ENCODE measurements at places on chromosomes 5 and 9. TPM values are rescaled to one million over a fixed set of nuclear protein-coding genes. Genes with fewer than 3 reads are reported as not detected.

The PRUNE2 gene
- 5.6 TPM for total RNA-seq

The EQTN gene
- total RNA-seq: 0.34 TPM

- no peak for DNase-seq
Observed at GRCh38 chr9:81537964-81538363, 151.4 kb downstream of the TLE1 start.

GRCh38 chr9:123278361-123278760 is 10.0 kb upstream of the STRBP start:
- no peak for DNase-seq

GRCh38 chr5:87746341-87746740 is 333.6 kb upstream of the CCNH start:
- DNase-seq: no peak

GRCh38 chr5:168683247-168683926 is 104.2 kb upstream of the PANK3 start:
- DNase-seq: no peak

DNA sequence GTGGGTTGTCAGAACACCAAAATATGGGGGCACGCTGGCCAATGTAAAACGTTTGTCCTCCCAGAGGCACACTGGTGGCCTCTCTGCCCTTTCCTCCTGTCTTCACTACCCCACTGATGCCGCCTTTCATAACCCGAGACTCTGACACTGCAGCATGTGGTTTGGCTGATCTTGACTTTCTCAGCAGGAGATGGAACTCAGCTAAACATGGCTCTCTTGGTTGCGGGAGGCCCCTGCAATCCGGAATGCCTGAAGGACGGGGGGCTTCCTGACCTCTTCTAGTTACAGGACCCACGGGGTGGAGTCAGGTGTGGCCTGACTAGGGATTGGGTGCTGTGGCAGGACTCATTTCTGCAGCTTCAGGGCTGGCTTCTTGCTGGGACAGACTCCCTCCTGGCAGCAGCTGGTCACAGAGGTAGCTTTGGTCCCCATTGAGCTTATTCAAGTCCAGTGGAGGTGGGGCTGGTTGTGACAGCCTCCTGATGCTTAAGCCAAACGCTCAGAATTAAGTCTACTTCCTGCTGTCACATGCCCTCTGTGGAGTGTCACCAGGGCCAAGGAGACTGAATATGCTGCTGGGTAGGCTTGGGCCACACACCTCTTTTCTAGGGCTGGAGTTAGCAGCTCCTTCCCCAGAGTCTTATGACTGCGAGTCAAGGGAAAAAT is 44.2 kb downstream of the NXNL2 start:
- DNase-seq: no peak

DNA sequence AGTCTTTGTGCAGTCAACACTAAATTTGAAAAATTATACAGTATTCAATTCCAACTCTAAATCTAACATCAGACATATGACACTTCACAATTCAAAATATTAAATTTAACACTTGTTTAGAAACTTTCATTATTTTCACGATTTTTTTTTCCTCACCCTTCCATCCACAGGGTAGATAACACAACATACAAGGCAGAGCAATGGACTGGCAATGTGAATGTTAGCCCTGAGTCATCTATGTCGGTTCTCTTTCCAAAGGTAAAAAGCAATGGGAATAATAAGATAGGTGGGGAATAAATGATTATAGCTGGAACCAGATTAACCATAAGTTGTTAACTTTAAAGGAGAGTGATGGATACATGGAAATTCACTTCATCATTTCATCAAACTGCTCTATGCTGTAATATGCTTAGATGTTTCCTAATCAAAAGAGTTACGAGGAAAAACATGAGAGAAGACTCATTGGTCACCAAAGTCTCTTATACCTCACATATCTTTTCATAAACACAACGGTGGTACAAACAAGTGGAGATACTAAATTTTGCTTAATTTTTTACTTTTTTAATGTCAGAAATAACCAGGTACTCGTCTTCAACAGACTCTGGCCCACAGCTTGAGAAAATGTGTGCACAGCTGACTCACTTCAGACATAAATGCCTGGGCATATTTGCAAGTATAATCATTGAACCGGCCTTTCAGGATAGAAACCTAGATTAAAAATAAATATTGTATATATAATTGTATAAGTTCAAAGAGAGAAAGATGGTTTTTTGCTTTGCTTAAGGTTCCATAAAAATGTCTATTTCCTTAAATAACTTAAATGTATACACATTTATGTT is 23.0 kb downstream of the RFX3 start:
- no peak for DNase-seq

DNA sequence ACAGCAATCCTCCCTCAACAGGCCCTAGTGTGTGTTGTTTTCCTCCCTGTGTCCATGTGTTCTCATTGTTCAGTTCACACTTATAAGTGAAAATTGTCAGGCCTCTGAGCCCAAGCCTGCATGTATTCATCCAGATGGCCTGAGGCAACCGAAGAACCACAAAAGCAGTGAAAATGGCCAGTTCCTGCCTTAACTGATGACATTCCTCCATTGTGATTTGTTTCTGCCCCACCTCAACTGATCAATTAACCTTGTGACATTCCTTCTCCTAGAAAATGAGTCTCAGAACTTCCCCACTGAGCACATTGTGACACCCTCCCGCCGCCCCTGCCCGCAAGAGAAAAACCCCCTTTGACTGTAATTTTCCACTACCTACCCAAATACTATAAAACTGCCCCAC is 17.4 kb upstream of the TRPC7 start:
- DNase-seq: no peak

DNA sequence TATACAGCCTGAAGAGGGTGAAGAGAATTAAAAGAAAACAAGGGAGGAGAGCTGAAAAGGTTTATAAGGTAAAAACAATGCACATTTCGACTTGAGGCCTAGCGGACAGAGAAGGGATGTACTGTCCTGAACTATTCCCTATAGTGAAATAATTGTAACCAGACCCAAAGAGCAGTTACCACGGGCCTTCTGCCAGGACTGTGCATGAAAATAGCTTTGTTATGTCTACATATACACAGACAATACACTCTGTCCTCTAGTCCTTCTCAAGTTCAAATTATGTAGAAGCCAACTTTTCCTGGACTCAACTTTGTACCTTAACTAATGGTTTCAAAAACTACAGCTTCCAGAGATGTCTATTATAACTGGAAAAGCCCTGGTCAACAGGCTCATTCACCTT is 223.7 kb downstream of the PCSK5 start:
- no peak for DNase-seq

GRCh38 chr5:128378632-128379031 is 159.4 kb downstream of the FBN2 start:
- DNase-seq: no peak

GRCh38 chr5:78271766-78272165 is 22.7 kb downstream of the AP3B1 start:
- no peak for DNase-seq

- no peak for DNase-seq
Observed at GRCh38 chr5:65485405-65485804, 3.7 kb upstream of the ADAMTS6 start.

- DNase-seq: no peak
Observed at GRCh38 chr5:178074266-178074952, 38.9 kb upstream of the N4BP3 start.

- no peak for DNase-seq
Observed at GRCh38 chr9:128115187-128116103, 12.1 kb downstream of the PTGES2 start.

DNA sequence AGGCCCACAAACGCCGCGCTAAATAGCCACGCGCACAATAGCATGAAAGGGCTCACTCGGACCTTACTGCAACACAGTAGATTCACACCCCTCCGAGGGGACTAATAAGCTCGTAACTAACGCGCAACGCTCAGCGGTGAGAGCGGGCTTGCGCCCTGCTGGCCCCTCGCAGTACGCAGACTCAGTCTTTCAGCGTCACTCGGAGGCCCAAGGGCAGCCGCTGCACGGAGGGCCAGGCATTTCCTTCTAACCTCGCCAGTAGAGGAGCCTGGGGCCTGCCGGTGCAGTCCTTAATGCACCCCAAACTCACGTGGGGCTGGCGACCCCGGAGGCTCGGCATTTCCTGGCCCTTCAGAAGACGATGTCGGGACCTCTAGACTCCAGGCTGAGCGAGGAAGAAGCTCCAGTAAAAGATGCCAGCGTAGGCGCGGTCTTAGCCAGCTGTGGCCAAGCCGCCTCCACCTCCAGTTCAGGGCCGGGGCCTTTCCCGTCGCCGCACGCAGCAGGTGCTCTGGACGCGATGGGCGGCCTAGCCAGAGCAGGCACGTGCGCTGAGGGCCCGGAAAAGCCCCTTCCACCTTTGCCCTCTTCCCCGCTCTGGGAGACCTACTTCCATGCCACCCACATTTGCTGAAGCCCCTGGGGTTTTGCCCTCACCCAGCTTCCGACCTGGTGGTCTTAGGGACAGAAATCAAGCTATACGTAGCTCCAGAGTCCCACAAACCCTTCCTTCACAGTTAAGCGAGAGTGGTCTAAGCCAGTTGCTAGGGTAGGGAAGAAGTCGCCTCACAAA is 38.3 kb upstream of the TIFAB start:
- DNase-seq: peak; percentile 68

GRCh38 chr9:108766626-108767161 is 89.1 kb downstream of the ACTL7B start:
- no peak for DNase-seq

Data from upper lobe of left lung (tissue), 6 donors.